KBM-7 (cell line): ENCODE measurements at places on chromosomes 16 and 17.
A peak's percentile ranks its signal among the peaks of the same experiment; 100 is the strongest.

DNA sequence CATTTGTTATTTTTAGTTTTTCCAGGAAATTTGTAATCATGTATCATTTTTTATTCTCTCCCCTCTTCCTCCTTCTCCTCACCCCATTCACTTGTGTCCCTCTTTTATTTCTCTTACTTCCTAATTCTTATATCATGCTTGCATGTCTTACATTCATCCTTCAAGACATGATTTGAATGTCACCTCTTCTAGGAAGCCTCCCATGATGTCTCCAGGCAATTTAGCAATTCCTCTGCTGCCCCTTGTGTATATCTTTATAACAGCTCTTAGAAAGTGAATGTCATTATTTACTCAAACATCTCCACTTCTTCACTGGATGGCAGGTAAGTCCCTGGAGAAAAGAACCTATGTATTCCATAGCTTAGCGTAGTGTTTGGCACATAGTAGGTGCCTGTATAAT is 7.8 kb downstream of the HNF1B start:
- no peak for DNase-seq

DNA sequence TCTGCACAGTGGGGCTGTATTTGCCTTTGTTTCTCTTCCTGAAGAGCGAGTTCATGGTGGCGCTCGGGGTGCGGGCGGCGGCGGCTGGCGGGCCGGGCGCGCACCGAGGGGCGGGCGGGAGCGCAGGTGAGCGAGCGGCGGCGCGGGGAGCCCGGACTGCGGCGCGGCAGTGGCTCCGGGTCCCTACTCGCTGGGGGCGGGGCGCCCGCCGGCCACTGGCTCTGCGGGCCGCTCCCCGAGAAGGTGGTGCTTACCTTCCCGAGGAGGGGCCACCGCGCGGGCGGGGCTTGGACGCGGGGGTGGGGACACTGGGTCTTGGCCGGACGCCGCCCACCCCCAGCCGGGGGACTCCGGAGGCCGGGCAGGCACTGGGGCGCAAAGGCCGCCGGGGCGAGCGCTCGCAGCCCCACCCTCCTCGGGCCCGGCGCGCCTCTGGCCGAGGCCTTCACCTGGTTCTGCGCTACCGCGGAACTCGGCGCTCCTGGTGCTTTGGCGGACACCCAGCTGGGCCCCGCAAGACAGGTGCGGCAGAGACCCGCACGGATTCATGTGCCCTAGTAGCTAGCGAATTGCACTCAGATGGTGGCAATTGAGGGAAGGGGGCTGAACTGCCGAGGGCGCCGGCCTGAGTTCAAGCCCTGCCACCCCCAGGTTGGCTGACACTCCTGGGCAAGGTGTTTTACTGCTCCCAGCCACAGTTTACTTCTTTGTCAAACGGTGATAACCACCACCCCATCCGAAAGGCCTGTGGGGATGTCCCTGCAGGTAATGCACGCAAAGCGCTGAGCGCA is at the start of gene PPL:
Gene PPL (minus strand): TSS at position 158 of the 791 bp plus-strand sequence. CDS start 103 bp downstream, at position 55.
- no peak for DNase-seq

DNA sequence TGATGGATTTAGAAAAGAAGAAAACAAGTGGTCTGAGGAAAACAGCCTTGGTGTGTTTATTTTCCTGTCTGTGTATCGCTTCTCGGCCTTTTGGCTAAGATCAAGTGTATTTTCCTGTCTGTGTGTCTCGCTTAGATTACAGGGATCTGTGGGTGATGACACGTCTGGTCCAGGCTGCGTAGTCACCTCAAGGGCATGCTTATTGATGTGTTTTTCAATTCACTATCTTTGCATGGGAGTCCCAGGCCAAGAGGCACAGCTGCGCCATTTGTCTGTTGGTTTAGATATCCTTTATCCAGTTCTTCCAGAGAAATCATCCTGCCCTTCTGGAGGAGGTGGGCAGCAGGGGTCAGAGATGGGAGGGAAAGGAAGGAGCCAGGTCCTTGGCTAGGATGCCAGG is 47.1 kb upstream of the STH start:
- DNase-seq: no peak

DNA sequence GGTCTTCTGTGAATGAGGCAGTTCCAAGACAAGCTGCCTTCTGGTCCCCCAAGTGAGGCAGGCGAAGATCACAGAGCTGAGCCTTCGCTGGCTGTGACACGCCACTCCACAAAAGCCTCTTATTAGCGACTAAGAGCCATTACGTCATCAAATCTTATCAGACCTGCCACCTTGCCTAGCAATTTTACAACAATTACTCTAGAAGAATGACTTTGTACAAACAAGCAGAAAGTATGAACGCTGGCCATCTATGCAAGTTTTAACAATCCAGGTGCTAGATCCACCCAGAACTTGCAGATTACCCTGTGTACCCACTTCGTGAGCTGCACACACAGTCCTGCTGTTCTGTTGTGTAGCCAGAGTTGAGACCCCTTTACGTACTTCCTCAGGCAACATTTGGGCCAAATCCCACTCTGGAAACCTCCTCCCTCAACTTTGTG is 3.8 kb upstream of the ICAM2 start:
- DNase-seq: peak; percentile 38

GRCh38 chr16:3051494-3051893 is 5.1 kb downstream of the MMP25 start:
- DNase-seq: no peak

- DNase-seq: peak; percentile 61
Measured at GRCh38 chr16:28218109-28218508, 6.3 kb upstream of the XPO6 start.

DNA sequence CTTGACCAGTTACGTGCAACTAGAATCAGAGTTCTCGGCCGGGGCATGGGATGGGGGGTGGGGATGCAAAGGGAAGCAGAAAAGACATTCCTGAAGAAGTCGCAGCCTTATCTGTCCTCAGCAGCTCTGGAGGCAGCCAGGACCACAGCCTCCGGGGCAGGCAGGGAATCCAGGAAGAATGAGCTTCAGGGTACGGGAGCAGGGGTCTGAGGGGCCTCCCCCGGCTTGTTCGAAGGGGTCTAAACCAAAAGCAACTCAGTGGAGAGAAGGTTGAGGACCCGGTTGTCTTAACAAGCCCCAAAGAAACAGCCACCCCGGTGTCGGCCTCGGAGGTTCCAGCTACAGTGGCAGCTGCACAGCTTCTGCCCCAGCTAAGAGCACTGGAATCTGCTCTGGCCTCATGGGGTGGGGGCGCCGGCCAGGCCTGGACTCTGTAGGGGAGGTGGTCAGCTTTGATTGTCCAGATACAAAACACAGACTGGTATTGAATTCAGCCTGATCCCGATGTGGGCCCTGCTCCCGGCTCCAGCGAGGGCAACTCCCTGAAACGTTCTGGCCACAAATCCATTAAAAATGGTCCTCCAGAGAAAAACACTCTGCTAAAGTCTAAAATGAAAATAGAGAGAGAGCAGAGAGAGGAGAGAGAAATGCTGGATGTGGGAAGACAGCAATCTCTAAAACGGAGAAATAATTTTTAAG is 7.7 kb downstream of the HOXB4 start:
- DNase-seq: no peak

GRCh38 chr16:51624080-51624775 is 473.2 kb upstream of the SALL1 start:
- no peak for DNase-seq

- DNase-seq: no peak
Measured at GRCh38 chr17:68053231-68054013, 17.9 kb downstream of the KPNA2 start.

GRCh38 chr16:81397879-81398520 is 46.6 kb upstream of the CMIP start:
- DNase-seq: peak; percentile 11

- DNase-seq: no peak
Measured at GRCh38 chr17:67401106-67401505, 24.0 kb downstream of the PITPNC1 start.
